Natural killer cell (primary cell): ENCODE measurements at places on chromosomes 1 and 21. TPM values are rescaled to one million over a fixed set of nuclear protein-coding genes. Genes with fewer than 3 reads are reported as not detected.

- H3K4me1 ChIP-seq = peaks cover 4% of the 10 kb centered on the region
- no peaks in the 10 kb centered on the region for H3K27me3 ChIP-seq
- no peak for DNase-seq
Observed at GRCh38 chr21:34047835-34048234, 25.5 kb upstream of the MRPS6 start.

GRCh38 chr1:26541816-26542711 lies 12.5 kb downstream of the RPS6KA1 start:
- H3K27ac ChIP-seq = peak overlapping the region; percentile 98
- H3K27me3 ChIP-seq = no peaks in the 10 kb centered on the region
- peaks cover 3% of the 10 kb centered on the region for H3K36me3 ChIP-seq

GRCh38 chr1:36349241-36349671 lies 25.8 kb upstream of the EVA1B start:
- H3K4me1 ChIP-seq = peaks cover 36% of the 10 kb centered on the region
- no peak for DNase-seq

GRCh38 chr1:242005866-242006535 lies 7.1 kb upstream of the MAP1LC3C start:
- no peaks in the 10 kb centered on the region for H3K4me1 ChIP-seq
- H3K36me3 ChIP-seq = no peaks in the 10 kb centered on the region
- no peaks in the 10 kb centered on the region for H3K27me3 ChIP-seq
- DNase-seq = no peak
- no peak overlapping the region for H3K27ac ChIP-seq

GRCh38 chr21:35508139-35508888 lies 459.2 kb upstream of the RUNX1 start:
- no peak overlapping the region for H3K4me3 ChIP-seq
- peaks cover 4% of the 10 kb centered on the region for H3K4me1 ChIP-seq
- H3K27ac ChIP-seq = no peak overlapping the region

- H3K27ac ChIP-seq = peak overlapping the region; percentile 93
- H3K4me1 ChIP-seq = peaks cover 26% of the 10 kb centered on the region
- H3K4me3 ChIP-seq = peak overlapping the region; percentile 68
Observed at GRCh38 chr1:110672001-110672752, 2.6 kb downstream of the KCNA3 start.

- no peaks in the 10 kb centered on the region for H3K27me3 ChIP-seq
- no peak overlapping the region for H3K4me3 ChIP-seq
- peaks cover 31% of the 10 kb centered on the region for H3K4me1 ChIP-seq
- H3K36me3 ChIP-seq = no peaks in the 10 kb centered on the region
Observed at GRCh38 chr1:107865627-107866026, 99.4 kb downstream of the VAV3 start.

GRCh38 chr1:1349256-1350012 lies at the start of gene DVL1:
DVL1 (minus strand) TSS chr1:1349418; CDS start chr1:1349065, 353 bp downstream.
- peak; percentile 77 for DNase-seq
- H3K36me3 ChIP-seq = no peaks in the 10 kb centered on the region
- H3K4me3 ChIP-seq = peak within 1 kb of the TSS; percentile 47
- peak within 1 kb of the TSS; percentile 45 for H3K27ac ChIP-seq
- peaks cover 34% of the 10 kb centered on the region for H3K4me1 ChIP-seq

DNA sequence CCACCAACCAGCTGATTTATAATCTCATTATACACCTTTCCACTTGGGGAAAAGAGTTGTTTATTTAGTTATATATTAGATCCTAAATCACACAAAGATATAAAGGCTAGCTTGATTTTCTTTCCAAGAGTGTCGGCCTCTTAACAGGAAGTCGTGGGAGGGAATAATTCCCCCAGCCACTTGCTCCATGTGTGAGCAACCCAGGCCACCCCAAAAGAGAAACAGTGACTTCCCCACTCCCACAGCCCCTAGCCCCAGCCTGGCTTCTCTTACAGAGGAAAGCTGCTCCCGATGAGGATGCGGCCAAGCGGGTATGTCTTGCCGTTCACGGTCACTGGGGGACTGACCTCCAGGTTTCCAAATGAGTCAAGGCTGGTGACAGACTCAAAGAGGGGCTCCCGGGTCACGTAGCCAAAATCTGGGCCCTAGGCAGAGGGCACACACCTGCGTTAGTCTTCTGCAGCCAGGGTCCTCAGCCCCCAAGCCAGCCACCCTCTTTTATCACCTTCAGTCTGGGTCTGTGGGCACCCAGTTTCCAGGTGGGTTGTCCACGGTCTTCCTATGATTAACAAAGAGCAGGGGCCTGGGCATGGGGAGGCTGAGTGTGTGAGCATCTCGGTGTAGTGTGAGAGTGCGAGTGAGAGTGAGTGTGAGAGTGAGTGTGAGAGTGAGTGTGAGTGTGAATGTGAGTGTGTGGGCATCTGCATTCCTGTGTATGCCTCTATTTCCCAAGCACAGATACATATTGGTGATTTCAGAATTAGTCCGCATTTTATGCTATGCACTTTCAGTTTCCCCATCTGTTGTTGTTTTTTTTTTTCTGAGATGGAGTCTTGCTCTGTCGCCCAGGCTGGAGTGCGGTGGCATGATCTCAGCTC lies 25.4 kb upstream of the SDHB start:
- H3K27ac ChIP-seq = no peak overlapping the region
- no peaks in the 10 kb centered on the region for H3K27me3 ChIP-seq
- no peaks in the 10 kb centered on the region for H3K4me1 ChIP-seq
- H3K36me3 ChIP-seq = no peaks in the 10 kb centered on the region
- H3K4me3 ChIP-seq = no peak overlapping the region
- DNase-seq = no peak

Gene NCAM2
- not detected for total RNA-seq

DNA sequence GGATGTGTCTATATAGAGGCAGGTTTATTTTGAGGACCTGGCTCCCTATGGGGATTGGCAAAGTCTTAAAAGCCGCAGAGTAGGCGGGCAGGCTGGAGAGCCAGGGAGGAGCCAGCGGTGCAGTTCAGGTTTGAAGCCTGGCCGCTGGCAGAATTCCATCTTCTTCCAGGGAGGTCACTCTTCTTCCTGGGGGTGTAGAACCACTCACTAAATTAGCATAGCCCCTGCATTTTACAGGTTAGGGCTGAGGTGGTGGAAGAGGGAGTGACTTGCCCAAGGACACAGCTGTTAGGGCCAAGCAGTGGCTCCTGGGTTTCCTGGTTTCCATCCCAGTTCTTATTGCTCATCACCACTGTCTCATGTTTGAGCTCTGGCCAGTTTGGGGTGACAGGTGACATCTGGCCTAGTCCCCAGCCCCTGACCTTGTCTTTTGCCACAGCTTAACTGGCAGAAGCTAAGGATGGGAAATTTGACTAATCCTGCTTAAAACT lies 1.4 kb downstream of the PINK1 start:
- no peak overlapping the region for H3K27ac ChIP-seq
- H3K4me3 ChIP-seq = peak overlapping the region; percentile 45
- H3K27me3 ChIP-seq = no peaks in the 10 kb centered on the region
- peaks cover 16% of the 10 kb centered on the region for H3K4me1 ChIP-seq
- peaks cover 10% of the 10 kb centered on the region for H3K36me3 ChIP-seq

GRCh38 chr1:5888606-5889211 lies 103.5 kb downstream of the NPHP4 start:
- H3K27ac ChIP-seq = no peak overlapping the region
- no peak overlapping the region for H3K4me3 ChIP-seq
- no peaks in the 10 kb centered on the region for H3K27me3 ChIP-seq
- H3K36me3 ChIP-seq = no peaks in the 10 kb centered on the region
- H3K4me1 ChIP-seq = no peaks in the 10 kb centered on the region

Gene DCST1
- total RNA-seq = 0.60 TPM

DNA sequence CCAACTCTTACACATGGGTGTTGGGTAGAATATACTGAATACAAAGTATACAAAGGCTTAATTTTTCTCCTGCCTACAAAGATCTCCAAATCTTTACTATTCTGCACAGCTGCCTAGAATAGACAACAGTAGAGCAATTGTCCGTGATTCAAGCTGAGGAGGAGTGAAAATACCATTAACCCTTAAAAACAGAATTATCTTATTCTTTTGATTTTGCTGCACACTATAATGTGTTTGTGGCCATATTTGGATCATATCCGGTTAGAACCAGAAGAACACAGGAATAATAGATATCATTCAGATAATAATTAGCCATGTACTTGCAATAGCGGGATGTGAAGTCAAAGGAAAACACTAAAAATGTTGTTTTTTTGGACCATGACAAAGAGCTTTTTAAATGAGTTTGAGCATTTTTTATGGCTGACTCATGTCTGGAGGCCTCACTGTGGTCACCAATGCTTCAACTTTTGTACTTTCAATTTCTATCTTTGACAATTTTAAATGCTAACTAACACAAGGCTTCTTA lies 197.6 kb upstream of the FOXD3 start:
- H3K36me3 ChIP-seq = no peaks in the 10 kb centered on the region
- H3K27ac ChIP-seq = no peak overlapping the region
- no peak for DNase-seq
- no peaks in the 10 kb centered on the region for H3K4me1 ChIP-seq
- H3K4me3 ChIP-seq = no peak overlapping the region
- no peaks in the 10 kb centered on the region for H3K27me3 ChIP-seq

DNA sequence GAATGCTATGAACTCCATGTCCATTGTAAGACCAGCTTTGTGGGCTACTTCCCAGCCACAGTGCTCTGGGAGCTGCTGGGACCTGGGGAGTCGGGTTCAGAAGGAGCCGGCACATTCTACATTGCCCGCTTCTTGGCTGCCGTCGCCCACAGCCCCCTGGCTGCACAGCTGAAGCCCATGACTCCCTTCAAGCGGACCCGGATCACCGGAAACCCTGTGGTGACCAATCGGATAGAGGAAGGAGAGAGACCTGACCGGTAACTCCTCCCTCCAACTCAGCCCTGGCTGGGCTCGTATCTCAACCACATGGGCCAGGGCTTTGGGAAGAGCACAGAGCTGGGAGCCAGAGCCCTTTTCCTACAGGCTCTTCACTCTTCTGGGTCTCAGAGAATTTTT lies 15.4 kb downstream of the MOV10 start:
- H3K4me1 ChIP-seq = no peaks in the 10 kb centered on the region
- H3K36me3 ChIP-seq = peaks cover 47% of the 10 kb centered on the region
- no peaks in the 10 kb centered on the region for H3K27me3 ChIP-seq
- no peak overlapping the region for H3K4me3 ChIP-seq
- no peak for DNase-seq
- no peak overlapping the region for H3K27ac ChIP-seq

Gene AGT
- total RNA-seq = not detected

Gene CHRM3
- total RNA-seq = not detected

Gene CD34
- not detected for total RNA-seq

DNA sequence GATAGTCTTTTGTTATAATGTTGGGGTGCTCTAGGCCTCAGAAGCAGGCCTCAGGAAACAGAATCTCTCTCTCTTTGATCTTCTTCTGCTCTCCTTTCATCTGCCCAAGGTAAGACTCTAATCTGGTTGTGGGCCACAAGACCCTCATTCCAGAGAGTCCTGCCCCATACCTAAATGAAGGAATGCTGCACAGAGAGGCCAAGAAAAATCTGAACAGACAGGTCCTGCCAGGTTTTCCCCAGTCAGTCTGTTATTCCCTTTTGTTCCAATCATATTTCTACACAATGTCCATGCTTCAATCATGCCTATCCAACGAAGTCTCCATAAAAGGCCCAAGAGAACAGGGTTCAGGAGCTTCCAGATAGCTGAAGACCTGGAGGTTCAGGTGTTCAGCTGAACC lies 7.0 kb upstream of the CFAP45 start:
- no peak for DNase-seq
- H3K4me1 ChIP-seq = peaks cover 29% of the 10 kb centered on the region
- no peaks in the 10 kb centered on the region for H3K36me3 ChIP-seq
- H3K27me3 ChIP-seq = no peaks in the 10 kb centered on the region

- no peak overlapping the region for H3K27ac ChIP-seq
- DNase-seq = no peak
- H3K27me3 ChIP-seq = no peaks in the 10 kb centered on the region
- H3K4me1 ChIP-seq = no peaks in the 10 kb centered on the region
- H3K4me3 ChIP-seq = no peak overlapping the region
Observed at GRCh38 chr1:221268295-221268694, 389.1 kb downstream of the HLX start.

DNA sequence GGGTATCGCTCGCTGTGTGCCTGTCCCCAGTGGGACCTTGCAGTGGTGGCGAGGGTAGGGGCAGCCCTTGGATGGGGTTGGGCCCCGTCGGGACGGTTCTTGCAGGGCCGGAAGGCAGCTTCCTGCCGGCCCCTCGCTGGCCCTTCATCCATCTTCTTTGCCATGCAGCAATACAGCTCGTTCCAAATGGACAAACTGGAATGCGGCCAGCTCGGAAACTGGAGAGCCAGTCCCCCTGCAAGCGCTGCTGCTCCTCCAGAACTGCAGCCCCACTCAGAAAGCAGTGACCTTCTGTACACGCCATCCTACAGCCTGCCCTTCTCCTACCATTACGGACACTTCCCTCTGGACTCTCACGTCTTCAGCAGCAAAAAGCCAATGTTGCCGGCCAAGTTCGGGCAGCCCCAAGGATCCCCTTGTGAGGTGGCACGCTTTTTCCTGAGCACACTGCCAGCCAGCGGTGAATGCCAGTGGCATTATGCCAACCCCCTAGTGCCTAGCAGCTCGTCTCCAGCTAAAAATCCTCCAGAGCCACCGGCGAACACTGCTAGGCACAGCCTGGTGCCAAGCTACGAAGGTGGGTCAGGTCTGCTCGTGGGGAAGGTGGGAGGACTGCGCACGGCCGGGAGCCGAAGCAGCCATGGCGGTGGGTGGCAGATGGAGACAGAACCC lies 45.8 kb downstream of the SIM2 start:
- DNase-seq = no peak
- H3K36me3 ChIP-seq = no peaks in the 10 kb centered on the region
- no peak overlapping the region for H3K4me3 ChIP-seq

Gene PIGR
- total RNA-seq = not detected

GRCh38 chr1:188247255-188247654 lies 1418.5 kb downstream of the PLA2G4A start:
- H3K36me3 ChIP-seq = no peaks in the 10 kb centered on the region
- H3K27ac ChIP-seq = no peak overlapping the region
- no peak for DNase-seq
- H3K4me3 ChIP-seq = no peak overlapping the region

- no peak for DNase-seq
- no peaks in the 10 kb centered on the region for H3K4me1 ChIP-seq
- no peaks in the 10 kb centered on the region for H3K36me3 ChIP-seq
Observed at GRCh38 chr21:15444118-15444960, 285.4 kb upstream of the USP25 start.

- no peaks in the 10 kb centered on the region for H3K27me3 ChIP-seq
- H3K36me3 ChIP-seq = no peaks in the 10 kb centered on the region
- H3K27ac ChIP-seq = no peak overlapping the region
- no peak for DNase-seq
Observed at GRCh38 chr21:27681038-27681437, 714.1 kb upstream of the ADAMTS5 start.

GRCh38 chr1:170723518-170723917 lies 59.6 kb downstream of the PRRX1 start:
- no peaks in the 10 kb centered on the region for H3K36me3 ChIP-seq
- no peak overlapping the region for H3K4me3 ChIP-seq
- no peaks in the 10 kb centered on the region for H3K27me3 ChIP-seq
- no peak for DNase-seq
